Cardiac fibroblast (primary cell): ENCODE measurements at places on chromosomes 12 and 14.

DNA sequence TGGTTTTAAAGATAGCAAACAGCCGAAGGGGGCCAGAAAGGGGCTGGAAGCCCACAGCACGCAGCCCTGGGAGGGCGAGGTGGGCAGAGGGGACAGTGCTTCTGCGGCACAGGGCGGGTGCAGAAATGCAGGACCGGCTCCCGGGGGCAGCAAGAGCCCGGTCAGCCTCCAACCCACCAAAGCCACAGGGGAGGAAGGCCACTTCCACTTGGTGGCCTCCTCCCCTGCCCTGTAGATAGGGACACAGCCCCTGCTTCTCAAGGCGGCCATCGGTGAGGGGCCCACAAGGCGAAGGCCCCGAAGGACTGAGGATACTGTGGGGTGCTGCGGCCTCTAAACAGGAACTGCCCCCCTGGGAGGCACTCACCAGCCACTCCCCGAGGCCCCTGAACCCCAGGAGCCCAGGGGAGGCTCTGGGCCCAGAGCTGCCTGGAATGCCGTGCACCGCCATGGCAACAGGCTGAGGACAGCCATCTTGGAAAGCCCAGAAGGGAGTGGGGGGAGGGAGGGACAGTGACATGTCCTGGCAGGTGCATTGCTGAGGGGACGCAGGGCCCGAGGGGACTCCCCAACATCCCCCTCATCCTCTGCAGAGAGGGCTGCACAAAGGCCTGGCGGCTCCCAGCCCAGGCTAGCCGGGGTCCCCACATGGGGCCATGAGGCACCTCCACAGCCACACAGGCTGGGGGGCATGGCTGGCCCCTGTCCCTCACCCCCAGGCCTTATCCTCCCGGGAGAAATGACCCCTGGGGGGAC is 114.7 kb downstream of the NCOR2 start:
- no peak for DNase-seq

DNA sequence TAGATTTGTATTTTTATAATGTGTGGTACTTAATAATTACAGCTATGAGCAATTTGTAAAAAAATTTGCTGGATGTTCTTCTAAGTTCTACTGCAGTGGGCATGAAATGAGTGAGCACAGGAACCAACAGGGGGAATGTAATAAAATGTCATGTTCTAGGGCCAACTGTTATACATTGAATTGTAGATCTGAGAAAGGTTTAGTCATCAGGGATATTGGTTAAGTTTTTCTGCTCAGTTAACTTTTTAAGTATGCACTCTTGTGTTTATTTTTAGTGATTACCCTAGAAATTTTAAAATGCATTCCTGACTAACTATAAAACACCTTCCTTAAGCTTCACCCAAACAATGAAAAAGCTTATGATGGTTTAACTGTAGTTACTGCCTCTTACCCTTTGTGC is 101.8 kb downstream of the CAND1 start:
- DNase-seq = no peak

GRCh38 chr14:89912667-89913211 is 41.8 kb downstream of the EFCAB11 start:
- DNase-seq = peak; percentile 99

- no peak for DNase-seq
These were observed 320.7 kb upstream of the ATP2B1 start for GRCh38 chr12:90029317-90029716.

DNA sequence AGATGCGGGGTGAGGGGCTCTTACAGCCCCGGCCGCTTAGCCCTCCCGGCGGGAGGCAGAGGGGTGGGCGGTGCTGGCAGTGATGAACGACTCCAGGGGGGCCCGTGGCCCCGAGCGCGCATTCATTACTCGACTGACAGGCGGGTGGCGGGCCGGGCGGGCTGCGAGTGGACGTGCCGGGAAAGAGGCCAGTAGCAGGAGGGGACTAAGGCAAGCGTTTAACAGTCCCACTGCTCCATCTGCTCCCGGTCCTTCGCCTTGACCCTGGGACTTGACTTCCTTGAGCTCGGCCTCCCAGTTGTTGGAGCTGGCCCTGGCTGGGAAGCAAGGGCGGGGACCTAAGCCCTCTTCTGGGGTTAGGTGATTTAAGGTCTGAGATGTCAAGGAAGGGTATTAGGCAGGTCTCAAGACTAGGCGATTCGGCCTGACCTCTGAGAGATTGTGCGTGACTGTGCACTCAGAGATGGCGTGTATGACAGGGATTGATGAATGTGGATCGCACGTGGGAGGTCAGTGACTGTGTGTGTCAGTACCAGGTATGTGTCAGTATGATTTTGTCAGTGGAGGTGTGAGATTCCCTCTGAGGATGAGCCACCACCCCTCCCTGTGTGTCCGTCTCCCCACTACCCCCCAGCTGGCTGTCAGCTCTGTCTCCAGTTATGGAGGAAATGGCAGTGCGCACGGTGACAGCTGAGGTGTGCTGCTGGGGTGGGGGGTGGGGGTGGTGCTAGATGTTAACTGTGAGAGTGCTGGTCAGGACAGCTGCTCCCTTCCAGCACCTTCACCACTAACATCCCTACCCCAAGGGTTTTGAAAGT is 3.6 kb upstream of the DNAJC22 start:
- DNase-seq = no peak

DNA sequence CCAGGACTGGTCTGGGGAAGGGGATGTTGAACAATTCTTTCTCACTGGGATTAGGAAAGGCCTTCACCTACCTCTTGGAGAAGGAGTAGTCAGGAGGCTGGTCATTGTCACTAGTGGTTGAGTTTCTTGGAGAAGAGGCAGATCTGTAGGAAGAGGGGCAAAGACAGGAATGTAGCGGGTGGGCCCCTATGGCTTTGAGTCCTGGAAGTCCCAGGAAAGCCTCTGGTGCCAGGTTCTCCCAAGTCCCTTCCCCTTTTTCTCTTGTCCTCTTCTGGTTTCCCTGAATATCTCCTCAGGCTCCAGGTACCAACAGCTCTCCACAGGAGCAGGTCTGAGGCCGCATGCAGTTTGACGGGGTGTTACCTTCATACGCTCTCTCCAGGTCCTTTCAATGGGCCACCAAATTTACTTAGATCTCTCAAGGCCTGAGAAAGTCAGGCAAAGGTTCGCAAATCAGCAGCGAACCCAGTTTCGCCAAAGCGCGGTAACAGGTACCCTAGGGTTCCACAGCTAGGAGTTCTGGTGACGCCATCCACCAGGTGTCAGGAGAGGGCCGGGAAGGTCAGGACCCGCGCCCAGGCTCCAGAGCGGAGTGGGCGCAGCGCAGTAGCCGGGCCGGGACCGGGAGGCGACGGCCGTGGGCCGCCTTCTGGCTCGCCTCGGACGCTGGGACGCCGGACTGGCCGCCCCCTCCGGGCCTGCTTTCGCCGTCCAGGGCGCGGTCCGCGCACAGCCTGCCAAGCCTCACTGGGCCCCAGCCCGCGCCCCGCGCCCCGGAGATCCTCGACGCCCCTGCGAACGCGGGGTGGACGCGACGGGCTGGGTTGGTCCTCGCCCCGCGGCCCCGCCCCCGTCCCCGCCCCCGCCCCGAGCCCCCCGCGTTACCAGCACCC is 795 bp downstream of the SMAGP start:
- DNase-seq = peak; percentile 54

- DNase-seq = no peak
These were observed 236.9 kb upstream of the SFSWAP start for GRCh38 chr12:131473741-131474709.

- DNase-seq = no peak
These were observed 22.3 kb downstream of the LGR5 start for GRCh38 chr12:71461787-71462328.
